ENCODE measurements at places on chromosomes 11 and 22.

GRCh38 chr11:19953909-19954308, 206.4 kb downstream of the DBX1 start:
- DNase-seq: no peak

DNA sequence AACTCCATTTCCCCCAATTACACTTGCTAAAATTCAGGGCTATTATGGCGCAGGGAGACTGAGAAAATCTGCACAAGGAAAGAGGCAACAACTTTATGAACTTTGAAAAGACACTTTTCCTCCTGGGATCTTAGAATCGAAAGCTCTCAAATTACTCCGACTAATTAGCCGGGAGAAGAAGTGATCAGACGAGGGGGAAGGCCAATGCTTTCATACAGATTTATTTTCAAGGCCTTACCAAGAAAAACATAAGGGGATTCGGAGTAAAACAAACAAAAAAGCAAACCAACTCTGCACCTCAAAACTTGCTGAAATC, 1.6 kb downstream of the PAX6 start:
- no peak for DNase-seq

DNA sequence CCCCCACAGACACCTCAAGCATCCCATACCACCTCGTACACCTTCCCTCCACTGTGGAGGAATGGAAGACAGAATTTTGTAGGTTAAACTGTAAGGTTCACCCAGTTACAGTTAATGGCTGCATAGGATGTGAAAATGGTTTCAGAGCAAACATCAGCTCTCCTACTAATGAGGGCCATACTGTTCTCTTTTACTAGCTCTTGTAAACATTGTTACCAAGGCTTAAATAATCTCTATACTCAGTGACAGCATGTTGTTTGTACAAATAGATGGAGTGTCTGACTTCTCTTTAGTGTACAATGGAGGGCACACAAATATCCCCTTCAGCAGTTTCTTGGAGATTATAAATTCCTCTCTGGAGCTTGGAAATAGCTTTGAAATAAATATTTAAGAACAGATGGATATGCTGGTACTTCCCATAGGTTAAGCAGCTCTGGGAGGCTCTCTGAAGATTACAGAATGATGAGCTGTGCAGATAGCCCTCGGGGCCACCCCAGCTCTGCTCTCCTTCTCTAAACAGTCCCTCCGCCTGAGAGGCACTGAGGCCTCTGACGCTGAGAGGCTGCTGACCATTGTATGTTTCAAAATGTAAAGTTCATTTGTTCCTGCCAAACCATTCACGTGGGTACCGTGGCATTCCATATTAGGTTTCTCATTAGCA, 25.7 kb downstream of the TTC12 start:
- no peak for DNase-seq

- no peak for DNase-seq
These were observed 18.0 kb upstream of the E2F8 start for GRCh38 chr11:19258641-19259230.

- DNase-seq: no peak
These were observed 242.0 kb upstream of the SYN3 start for GRCh38 chr22:33300165-33300564.
